ENCODE measurements at places on chromosomes 2 and 18.
A peak's percentile ranks its signal among the peaks of the same experiment; 100 is the strongest.

GRCh38 chr2:42101206-42102023 is 53.6 kb downstream of the PKDCC start:
- peak; percentile 64 for DNase-seq

DNA sequence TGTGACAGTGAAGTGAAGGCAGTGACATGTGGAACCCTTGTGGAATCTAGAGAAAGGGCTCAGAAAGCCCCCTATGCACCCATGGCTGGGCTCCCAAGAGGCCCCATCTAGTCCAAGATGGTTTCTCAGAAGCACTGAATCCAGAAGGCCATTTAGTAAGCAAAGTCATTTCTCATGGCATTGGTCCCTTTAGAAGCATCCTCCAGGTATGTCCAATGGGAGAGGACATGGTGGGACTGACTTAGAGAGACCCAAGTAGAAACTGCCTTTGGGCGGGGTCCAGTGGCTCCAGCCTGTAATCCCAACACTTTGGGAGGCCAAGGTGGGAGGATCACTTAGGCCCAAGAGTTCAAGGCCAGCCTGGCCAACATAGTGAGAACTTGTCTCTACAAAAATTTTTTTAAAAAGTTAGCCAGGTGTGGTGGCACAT is 72.5 kb upstream of the RMDN2 start:
- DNase-seq: no peak

GRCh38 chr2:41420219-41420618 is 627.6 kb upstream of the PKDCC start:
- no peak for DNase-seq

- DNase-seq: no peak
Observed at GRCh38 chr2:64586883-64587481, 62.9 kb downstream of the AFTPH start.

GRCh38 chr2:110106642-110107041 is 9.0 kb downstream of the MALL start:
- no peak for DNase-seq

DNA sequence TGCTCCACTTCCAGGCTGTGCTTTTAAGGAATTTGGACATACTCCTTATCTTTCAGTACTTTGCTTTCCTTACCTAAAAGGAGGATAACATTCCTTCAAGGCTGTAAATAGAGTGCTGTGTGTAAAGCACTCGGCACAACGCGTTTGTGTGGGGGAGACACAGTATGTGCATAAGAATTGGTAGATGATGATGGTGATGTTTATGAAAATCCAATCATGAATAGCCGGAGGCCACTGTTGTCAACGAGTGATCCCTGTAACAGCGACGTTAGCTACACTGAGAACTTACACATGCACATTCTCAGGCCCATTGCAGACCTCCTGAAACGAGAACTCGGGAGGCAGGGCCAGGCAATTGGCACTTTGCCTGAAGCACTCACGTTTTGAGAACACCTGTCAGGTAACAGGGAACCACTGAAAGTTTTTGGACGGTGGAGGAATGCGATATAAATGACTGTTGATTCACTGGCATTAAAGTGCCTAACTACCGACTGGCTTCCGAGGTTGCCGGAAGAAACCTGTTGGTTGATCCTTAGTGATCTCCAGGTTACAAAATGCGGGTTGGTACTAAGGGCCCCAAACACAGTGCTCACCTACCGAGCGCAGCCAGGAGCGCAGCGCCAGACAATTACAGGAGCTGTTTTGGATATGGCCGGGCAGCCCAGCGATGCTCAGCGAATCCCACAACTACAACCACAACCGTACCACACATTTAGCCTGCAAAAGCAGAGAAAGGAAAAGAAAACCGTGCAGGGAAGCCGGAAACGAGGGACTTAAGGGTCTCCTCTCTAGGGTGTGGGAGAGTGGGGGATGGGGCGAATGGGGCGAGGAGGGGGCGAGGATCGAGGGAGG is 1.0 kb upstream of the MAP4K4 start:
- no peak for DNase-seq

GRCh38 chr2:28400419-28400818 is 7.8 kb downstream of the FOSL2 start:
- no peak for DNase-seq

GRCh38 chr2:105773568-105773967 is 28.9 kb downstream of the NCK2 start:
- no peak for DNase-seq

GRCh38 chr2:72572501-72572900 is 253.3 kb downstream of the EXOC6B start:
- DNase-seq: no peak

GRCh38 chr2:11397513-11397912 is 53.1 kb upstream of the ROCK2 start:
- no peak for DNase-seq

DNA sequence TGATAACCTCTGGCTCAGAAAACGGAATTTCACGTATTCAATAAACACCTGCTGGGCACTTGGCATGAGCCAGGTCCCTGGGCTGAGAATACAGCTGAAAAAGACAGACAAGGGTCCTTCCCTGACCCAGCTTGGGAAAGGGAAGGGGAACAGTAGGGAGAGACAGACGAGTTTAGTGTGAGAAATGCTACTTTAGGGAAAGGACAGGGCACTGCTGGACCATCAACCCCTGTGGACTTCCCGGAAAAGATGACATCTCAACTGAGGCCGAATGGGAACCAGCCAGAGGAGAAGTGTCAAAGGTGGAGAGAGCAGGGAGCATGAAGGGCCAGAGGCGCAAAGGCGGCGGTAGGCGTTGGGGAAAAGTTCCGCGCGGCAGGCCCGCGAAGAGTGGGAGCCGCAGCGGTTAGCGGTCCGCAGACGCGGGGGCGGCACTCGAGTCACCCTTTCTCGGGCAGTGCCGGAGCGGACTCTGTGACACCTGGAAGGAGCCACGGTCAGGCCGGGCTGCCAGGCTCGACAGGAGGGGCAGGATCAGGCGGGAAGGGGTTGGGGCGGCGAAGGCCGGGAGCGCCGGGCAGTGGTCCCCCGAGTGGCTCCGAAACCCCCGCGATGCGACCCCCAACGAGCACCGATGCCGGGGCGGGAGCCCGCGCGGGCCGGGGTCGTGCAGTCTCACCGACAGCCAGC is 519 bp downstream of the TEX261 start:
- DNase-seq: no peak
